ENCODE measurements at places on chromosomes 2 and 18.

DNA sequence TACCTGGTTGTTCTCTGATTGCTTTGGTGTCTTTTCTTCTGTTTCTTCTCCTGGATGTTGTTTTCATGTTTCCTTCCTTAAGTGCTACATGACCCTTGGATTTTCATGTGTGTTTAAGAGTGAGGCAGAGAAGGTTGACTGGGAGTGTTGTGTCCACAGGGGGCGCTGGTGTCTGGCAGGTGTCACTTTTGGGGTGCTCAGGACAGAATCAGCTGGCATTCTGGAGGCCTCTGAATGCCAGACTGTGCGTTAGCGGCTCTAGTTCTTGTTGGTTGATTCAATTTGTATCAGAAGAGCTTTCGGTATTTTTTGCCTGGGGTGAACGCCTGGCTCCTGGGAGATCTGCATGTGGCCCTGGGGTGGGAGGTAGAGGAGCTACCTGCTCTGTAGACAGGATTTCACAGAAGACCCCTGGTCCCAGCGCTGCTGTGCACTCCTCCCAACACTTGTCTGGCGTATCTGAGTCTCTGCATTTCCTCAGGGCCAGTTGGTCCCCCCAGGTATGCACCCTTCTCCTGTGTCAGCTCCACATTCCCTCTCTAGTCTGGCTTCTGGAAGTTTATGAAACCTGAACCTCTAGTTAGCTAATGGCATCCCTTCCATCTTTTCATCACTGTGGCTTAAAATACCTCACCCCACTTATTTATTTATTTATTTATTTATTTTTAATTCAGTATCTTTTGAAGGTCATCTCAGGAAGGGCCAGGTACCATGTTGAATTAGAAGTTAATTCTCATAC is 1.1 kb downstream of the GREB1 start:
- DNase-seq = no peak

DNA sequence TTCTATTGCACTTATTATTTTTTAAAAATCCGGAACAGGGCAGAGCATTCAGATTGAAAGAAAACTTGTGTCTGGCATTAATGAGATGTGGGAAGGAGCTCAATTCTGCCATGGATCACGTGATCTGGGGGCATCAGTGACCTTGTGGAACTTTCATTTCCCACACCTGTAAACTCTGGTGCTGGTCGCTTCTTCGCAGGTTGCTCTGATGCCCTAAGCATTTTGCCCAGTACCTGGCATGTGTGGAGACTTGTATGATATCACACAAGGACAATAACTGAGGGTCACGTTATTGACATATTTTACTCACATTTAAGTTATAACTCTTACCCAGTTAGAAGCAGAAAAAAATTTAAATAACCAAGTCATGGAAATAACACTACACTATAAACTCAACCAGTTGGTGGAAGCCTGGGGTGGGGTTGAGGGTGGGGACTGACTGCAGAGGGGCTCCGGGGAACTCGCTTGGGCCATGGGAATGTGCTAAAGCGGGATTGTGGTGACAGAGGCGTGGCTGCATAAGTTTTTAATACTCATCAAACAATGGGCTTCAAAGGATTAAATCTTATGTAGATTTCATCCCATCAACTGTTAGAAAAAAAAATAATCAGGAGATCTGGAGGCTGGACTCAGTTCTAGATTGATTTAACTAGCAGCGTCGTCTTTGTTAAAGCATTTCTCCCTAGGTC is 36.5 kb downstream of the ST3GAL5 start:
- no peak for DNase-seq

- DNase-seq = no peak
These were observed 67.3 kb upstream of the TEX51 start for GRCh38 chr2:126831234-126832005.

DNA sequence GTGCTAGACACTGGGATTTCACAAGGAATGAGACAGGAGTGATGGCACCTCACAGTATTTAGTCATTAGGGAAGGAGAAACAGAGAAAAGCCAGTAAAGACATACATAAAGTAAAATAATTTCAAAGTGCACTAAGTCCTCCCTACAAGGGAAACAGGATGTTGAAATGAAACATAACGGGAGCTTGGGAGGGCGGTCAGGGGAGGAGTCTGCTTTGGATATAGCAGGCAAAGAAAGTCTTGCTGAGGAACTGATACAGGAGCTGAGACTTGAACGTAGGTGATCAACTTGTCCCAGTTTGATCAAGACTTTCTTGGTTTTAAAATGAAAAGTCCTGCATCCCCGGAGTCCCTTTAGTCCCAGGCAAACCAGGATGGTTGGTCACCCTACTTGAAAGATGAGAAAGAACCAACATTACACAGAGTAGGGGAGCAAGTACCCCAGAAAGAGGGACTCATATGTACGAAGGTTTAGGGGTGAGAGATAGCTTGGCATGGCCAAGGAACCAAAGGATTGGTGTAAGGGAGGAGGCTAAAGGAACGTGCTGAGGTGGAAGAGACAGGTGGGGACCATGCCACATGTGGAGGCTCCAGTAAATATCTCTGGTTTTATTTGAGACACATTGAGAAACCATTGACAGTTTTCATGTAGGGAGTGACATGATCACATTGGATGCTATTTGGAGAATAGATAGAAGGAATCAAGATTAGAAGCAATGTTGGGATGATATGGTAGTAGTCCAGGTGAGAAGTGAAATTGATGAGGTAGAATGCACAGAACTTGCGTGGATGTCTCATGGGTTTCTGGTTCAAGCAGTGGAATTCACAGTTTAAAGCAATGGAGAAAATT is 28.4 kb downstream of the FBXO48 start:
- no peak for DNase-seq

GRCh38 chr18:22283397-22283796 is 114.0 kb downstream of the GATA6 start:
- no peak for DNase-seq

- DNase-seq = peak; percentile 22
These were observed 34.7 kb upstream of the MARCHF7 start for GRCh38 chr2:159677654-159678053.

DNA sequence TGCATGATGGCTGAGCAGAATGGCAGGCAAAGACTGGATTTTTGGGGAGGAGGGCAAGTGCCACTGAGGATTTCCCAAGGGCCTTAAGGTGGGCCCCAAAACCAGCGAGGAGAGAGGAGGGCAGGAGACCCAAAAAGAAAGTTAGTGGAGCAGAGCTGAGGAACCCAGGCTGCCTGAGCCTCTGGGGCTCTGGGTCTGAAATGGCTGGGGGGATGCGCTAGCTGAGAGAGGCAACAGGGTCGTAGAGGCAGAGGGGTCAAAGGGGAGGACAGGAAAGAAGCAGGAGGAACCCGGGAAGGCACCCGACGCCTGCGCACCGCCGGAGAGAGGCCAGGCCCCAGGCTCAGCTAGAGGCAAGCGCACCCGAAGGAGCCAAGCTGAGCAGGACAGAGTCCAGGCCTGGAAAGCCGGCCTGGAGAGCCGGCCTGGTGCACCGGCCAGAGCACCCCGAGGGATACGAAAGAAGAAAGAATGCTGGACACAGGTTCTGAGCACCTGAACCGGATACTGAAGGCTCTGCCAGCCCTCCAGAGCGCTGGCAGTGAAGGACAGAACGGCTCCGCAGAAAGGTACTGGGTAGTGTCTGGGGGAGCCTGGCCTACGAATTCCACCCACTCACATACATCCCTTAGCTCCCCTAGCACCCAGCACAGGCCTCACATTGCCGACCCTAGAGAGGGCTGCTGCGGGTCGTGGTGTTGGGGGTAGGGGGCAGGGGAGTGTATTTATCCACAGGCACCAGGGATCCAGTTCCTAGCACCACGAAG is 39.5 kb upstream of the ATP6V1B1 start:
- no peak for DNase-seq

DNA sequence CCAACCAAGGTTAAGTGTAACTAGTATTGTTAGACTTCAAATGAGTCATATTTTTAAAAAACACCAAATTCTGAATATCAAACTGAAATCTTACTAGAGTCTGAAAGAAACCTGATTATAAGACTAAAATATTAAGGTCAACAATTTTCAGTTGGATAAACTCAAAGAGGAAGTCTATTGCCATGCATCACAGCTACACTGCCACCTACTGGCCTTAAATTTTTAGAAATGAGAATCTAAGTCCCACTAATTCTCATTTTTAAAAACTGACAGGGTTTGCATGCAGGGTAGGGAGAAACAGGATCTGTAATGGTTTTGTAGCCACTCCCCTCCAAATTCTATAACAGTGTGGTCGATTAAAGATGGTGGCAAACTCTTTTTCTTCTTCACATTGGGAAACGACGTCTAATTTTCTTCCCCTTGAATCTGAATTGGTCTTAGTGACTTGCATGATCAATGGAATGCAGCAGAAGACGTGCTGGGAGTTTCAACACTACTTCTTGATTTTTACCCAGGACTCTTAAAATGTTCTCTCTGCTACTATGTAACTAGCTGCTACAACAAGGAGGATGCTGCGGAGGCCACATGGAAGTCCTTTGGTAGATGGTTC is 176.1 kb upstream of the SESTD1 start:
- DNase-seq = peak; percentile 38

- no peak for DNase-seq
These were observed 121.2 kb downstream of the NR4A2 start for GRCh38 chr2:156211318-156211717.

- no peak for DNase-seq
These were observed 569.7 kb downstream of the RIT2 start for GRCh38 chr18:42545825-42546224.

- DNase-seq = no peak
These were observed 3.2 kb upstream of the PDK1 start for GRCh38 chr2:172552547-172553291.

DNA sequence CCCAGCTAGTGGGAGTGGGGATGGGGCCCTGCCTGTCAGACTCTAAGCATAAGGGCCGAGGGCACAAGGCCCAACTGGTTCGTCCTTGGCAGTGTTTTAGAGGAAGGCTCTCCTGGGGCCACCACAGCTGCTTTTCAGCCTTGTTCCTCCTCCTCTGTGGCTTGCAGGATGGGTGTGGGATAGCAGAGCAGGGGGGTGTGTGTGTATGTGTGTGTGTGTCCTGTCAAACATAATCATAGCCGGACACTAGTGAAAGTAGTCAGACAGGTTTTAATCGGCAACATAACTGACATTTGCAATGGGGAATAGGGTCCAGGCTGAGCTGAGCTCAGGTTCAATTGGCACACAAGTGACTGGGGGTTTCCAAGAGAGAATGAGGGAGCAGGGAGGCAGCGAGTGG is 114.2 kb downstream of the SEPTIN10 start:
- no peak for DNase-seq

DNA sequence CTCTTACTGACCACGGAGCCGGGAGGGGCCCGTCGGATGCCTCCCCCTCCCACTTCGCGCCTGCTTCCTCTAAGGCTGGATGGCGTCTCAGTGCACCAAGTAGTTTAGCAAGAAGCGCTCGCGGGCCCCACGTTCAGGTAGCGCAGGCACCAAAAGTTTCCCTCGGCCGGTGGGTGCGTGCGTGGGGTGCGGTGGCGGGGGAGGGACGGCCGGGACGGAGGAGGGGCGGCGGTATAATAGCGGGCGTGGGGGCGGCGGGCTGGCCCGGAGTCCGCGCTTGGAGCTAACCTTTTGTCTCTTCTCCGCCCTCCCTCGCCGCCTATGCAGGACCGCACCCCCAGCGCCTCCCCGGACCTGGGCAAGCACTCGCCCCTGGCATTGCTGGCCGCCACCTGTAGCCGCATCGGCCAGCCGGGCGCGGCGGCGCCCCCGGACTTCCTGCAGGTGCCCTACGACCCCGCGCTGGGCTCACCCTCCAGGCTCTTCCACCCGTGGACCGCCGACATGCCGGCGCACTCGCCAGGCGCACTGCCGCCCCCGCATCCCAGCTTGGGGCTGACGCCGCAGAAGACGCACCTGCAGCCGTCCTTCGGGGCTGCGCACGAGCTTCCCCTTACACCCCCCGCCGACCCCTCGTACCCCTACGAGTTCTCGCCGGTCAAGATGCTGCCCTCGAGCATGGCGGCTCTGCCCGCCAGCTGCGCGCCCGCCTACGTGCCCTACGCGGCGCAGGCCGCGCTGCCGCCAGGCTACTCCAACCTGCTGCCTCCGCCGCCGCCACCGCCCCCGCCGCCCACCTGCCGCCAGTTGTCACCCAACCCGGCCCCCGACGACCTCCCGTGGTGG is 1.0 kb downstream of the SP5 start:
- no peak for DNase-seq

DNA sequence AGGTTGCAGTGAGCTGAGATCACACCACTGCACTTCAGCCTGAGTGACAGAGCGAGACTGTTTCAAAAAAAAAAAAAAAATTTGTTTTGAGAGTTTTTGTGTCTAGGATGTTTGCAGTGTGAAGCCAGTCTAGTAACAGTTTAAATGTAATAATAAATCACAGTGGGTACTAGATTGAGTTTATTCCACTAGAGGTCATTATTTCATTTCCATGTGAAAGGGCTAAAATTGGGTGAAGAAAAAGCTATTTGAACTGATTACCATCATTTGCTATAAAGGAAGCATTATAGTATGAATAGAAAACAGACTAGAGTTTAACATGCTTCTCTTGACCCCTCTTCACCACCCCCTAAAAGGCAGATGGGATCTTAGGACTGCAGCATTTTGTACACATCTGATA is 20.3 kb downstream of the SNRPD1 start:
- no peak for DNase-seq

- DNase-seq = no peak
These were observed 107.9 kb upstream of the ATL2 start for GRCh38 chr2:38484957-38485356.

DNA sequence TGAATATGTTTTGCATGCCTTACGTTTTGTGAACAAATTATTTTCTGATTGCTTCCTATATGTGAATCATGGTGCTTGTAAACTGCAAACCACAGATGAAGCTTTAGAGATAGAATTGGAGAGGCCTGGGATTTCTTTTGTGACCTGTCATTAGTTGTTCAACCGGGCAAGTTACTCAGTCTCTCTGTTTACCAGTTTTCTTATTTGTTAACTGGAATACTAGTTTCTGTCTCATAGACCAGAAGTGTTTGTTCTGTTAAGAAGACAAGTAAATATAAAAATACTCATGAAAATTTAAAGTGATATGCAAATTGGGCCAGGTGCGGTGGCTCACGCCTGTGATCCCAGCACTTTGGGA is 27.3 kb downstream of the DGKD start:
- no peak for DNase-seq

Data from cerebellar cortex (tissue), 1 donor.